Central memory CD4-positive, alpha-beta T cell (primary cell): ENCODE measurements at places on chromosomes 13 and 19.

- DNase-seq: no peak
Observed at GRCh38 chr19:47729468-47729798, 15.9 kb upstream of the NOP53 start.

DNA sequence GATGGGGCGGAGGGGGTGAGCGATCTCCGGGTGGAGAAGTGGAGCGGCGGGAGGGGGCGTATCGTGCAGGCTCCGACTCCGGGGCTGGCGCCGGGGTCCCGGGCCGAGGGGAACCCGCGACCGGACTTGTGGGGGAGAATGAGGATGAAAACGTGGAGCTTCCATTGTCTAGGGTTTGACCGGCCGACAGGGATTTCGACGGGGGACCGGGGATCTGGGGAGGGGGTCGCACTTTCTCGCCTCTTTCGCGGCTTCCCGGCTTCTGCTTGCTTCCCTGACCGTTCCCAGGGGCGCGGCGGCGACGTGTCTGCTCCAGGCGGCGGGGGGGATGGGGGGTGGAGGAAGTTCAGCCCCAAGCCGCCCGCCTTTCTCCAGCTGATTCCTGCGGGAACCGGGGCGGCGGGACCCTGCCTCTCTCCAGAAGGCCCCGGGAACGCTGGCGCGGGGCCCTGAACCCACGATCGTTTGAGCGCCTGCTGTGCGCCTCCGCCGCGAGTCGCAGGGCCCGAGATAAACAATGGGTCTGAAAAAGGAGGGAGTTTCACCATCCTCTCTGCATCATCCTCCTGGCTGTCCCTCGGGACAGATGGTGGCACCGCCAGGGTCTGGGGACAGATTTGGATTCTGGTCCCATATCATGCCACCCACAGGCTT is 790 bp downstream of the TPM4 start:
- DNase-seq: no peak

DNA sequence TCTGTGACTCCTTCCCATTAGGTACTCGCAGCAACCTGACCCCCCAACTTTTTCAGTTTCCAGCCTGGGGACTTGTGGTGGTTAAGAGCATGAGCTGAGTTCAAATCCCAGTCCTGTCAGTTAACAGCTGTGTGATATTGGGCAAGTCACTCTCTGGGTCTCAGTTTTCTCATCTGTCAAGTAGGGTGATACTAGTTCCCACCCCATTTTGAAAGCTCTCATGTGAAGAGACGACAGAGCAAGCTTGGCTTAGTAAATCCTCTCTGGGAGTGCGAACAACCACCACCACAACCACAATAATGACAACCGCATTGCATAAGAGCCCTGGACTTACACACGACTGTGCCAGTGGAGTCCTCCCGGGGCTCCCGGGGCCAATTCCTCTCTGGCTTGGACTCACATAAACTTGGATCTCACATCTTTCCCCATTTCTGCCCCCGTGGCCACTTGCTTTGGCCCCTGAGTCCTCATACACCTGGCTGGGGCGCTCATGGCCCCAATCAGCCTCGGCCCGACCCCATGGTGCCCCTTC is 454 bp downstream of the BLVRB start:
- peak; percentile 34 for DNase-seq

- no peak for DNase-seq
Observed at GRCh38 chr19:41670755-41671154, 17.3 kb downstream of the CEACAM7 start.

DNA sequence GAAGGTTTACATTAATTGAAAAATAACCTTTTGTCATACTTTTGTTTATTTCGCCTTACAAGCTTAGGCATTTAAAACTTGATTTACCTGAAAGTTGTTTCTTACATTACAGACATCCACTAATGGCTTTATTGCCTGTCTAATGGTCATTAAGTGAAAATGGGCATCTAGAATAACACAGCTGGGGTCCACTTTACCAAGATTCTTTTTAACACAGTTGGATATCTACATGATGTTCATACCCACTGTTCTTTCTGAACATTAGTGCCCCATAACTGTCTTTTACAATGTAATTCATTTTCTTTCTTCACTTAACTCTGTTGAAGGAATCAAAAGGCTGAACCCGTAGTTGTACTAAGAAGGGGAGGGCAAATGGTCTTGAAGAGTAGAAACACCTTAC is 19.8 kb upstream of the KLHL1 start:
- DNase-seq: no peak

DNA sequence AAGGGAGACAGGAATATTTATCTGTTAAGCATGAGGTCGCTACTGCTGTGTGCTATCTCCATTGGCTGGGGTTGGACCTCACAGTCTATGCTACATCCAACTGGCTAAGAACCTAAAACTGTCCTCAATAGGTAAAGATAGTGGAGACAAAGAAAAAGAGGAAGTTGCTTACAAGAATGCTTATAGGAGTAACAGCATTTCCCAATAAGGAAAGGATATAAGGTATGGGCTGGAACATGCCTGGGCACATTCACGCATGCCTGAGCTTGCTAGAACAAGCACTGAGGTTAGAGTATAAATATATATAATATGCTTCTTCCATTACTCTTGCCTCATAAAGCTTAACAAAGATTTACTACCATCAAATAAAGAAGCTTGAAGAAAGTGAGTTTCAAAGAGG is 47.9 kb upstream of the CEACAM21 start:
- no peak for DNase-seq

DNA sequence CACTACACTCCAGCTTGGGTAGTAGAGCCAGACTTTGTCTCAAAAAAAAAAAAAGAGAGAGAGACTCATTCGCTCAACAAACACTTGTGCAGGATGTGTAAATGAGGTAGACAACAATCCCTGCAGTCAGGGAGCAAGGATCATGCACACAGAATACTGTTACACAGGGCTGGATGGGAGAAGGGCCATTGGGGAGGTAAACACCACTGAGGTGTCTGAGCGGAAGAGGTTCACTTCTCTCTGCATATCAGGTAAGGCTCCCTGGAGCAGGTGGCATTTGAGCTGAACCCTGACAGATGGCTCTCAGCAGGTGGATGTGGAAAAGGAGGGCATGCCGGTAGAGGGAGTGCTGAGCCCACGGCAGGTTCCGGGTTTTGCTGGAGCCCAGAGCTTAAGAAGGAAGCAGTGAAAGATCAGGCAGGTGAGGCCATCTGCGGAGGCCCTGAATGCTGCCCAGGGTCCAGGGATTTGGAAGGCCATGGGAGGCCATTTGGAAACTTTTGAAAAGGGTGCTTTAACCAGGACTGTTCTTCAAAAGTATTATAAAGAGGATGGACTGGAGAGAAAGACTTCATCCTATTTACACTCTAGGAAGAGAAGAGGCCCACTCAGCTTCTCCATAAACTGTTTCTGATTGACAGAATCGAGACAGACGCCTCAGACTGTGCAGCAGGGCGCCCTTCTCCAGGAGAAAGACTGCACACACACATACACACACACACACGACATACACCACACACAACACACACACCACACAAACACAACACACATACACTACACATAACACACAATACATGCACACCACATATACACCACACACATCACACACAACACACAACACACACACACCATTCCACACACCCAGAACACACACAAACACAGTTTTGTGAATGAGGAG is 199.4 kb downstream of the USP12 start:
- DNase-seq: no peak

GRCh38 chr19:17737690-17738153 is 13.6 kb upstream of the FCHO1 start:
- DNase-seq: no peak

DNA sequence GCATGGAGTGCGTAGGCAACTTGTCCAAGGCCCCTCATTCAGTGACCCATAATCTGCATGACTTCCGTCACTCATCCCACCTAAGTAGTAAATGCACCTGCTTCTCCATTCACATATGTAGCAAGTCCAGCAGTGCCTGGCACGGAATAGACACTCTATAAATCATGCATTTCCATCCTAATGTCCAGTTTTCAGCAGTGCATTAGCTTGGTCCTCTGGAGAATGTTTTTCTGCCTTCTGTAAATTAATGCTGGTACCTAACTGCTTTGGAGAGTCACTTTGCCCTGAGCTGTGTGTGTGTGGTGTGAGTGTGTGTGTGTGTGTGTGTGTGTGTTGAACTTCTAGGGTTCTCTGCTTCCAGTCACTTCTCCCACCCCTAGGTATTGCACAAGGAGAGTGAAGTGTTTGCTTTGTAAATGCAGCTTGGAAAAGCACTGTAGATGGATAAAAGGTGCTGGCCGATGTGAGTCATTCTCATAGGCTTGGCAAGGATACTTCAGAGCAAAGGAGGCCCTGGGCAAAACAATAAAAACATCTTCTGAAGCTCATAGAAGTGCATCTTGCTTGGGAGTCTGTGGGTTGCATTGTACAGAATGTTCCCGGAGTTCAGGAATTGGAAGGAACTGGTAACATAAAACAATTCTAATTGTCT is 181.8 kb downstream of the KATNAL1 start:
- DNase-seq: no peak

GRCh38 chr13:28097503-28097902 is 2.9 kb downstream of the FLT3 start:
- no peak for DNase-seq

GRCh38 chr13:20968745-20969144 is 66.2 kb upstream of the XPO4 start:
- no peak for DNase-seq

DNA sequence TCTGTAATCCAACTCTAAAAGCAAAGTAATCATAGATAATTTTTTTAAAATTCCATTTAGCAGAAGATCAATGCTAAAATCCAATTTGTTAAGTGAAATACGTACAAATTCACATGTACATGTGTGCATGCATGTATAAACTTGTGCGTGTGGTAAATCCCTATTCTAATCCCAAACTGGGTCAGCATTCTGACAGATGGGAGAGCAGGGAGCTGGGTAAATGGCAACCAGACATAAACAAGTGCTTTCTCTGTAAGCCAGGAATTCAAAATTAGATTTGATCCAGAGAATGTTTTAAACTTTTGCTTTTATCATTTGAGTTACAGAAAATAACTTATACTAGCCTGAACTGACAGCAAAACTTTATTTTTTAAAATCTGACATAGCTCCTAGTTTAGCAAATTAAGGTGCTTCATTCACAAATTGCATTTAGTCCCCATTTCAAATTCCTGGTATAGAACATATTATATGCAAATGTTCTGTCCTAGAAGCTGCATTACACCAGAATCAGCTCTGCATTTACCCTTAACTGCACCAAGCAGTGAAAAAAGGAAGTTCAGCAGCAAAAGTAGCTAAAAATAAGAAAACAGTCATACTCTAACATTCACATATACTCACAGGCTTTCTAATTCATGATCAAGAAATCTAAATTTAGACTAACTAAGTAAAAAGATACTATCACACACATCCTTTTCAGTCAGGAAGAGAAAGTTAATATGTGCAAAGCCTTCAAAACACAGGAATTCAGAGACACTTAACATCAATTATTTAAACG is 32.6 kb downstream of the UBL3 start:
- no peak for DNase-seq

DNA sequence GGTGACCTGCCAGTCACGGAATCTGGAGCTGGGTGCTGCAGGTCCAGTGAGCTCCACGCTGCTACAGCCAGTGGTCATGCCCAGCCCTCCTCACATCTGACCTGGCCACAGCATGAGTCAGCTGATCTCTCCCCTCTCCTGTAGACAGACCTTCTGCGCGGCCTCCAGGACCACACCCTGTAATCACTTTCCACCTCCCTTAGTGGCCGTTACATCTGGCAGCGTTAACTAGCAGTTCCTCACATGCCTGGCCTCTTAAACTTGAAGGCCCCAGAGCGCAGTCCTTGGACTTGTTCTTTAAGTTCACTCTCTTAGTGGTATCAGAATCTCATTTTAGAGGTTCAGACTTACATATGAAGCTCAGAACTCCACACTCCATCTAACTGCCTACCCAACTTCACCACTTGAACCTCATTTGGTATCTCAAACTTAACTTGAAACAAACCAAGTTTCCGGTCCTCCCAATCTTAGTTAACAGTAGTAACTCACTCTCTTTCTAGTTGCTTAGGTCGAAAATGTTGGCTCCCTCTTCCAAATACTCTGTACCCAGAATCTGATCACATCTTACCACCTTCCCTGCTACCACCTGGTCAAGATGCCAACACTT is 22.7 kb downstream of the MIPEP start:
- DNase-seq: no peak

- DNase-seq: peak; percentile 16
Observed at GRCh38 chr13:30690282-30691188, 44.8 kb upstream of the ALOX5AP start.

GRCh38 chr19:19259741-19260140 is 13.4 kb downstream of the TM6SF2 start:
- no peak for DNase-seq

DNA sequence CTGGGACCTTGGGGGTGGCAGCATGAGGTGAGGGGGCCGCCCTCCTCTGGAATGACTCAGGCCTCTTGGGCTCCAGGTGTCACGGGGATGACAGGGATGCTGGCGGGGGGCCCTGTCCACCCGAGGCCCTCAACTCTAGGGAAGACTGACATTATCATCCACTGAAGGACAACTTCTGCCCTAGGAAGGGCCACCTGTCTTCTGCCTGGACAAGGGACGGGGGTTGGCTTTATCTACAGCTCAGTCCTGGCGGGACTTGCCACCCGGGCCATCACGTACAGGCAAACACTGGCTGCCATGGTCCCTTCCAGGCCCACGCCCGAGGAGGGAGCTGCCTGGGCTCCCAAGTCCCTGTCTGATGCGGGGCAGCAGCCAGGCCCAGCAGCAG is 130.7 kb downstream of the STK24 start:
- DNase-seq: no peak

GRCh38 chr19:3851254-3852176 is 17.3 kb downstream of the ZFR2 start:
- DNase-seq: no peak

DNA sequence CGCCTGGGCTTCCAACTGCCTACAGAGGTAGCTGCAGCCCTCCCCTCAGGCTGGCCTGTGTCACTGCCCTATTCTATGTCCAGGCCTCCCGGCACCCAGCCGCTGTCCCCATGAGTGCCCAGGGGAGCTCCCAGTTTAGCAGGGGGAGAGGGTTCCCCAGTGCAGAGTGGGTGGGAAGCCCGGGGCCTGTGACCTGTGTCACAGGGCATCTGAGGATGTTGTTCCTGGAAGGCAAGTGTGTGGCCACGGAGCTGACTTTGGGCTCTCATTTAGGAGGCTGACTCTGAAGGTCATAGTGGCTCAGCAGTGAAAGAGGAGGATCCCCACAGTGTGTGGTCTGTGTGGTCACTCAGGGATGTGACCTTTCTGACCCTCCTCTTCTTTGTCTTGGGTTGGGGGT is 25.1 kb downstream of the PPP1R37 start:
- no peak for DNase-seq

- DNase-seq: no peak
Observed at GRCh38 chr13:32497589-32497988, 41.0 kb downstream of the N4BP2L2 start.

DNA sequence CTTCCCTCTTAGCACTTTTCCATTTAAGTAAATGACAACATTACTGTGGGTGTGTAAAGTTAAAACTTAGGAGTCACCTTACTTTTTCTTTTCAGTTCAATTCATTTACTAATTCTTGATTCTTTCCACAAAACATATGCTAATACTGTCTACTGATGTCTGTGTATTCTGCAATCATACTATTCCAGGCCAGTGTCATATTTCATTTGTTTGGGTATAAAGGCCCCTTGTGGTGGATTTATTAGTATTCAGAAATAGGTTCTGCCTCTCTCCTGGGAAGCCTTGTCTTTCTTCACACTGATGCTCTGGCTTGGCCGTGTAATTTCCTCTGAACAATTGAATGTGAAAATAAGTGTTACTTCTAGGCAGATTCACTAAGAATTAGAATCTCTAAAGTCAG is 621.9 kb upstream of the SPRY2 start:
- no peak for DNase-seq

GRCh38 chr19:49264258-49264657 is 60.7 kb downstream of the SLC6A16 start:
- no peak for DNase-seq
